ENCODE measurements at places on chromosomes 3 and 15. TPM values are rescaled to one million over a fixed set of nuclear protein-coding genes. Genes with fewer than 3 reads are reported as not detected.

Gene RARRES1
- total RNA-seq = 1.9 TPM

Gene PCLAF
- total RNA-seq = 34.2 TPM

Gene NRROS
- total RNA-seq = not detected

Gene P3H2
- 74.4 TPM for total RNA-seq

Gene UACA
- 505 TPM for total RNA-seq

Gene MEGF11
- not detected for total RNA-seq

Gene CEMIP
- 51.9 TPM for total RNA-seq

Gene CYP8B1
- not detected for total RNA-seq

Gene LDHAL6B
- not detected for total RNA-seq

Gene ALAS1
- 29.7 TPM for total RNA-seq

Gene CHL1
- 1.6 TPM for total RNA-seq

Gene CD80
- not detected for total RNA-seq

Gene KLHL40
- total RNA-seq = not detected

Gene SOX2
- total RNA-seq = not detected
